Hematopoietic multipotent progenitor cell treated with erythropoietin and hydrocortisone succinate and interleukin-3 and kit ligand, for 15 days (in vitro differentiated cells): ENCODE measurements at places on chromosomes 2 and 18.

- DNase-seq, result no peak
Measured at GRCh38 chr2:37365669-37366068, 21.2 kb downstream of the QPCT start.

GRCh38 chr2:120934574-120935338 lies 199.1 kb downstream of the GLI2 start:
- no peak for DNase-seq

DNA sequence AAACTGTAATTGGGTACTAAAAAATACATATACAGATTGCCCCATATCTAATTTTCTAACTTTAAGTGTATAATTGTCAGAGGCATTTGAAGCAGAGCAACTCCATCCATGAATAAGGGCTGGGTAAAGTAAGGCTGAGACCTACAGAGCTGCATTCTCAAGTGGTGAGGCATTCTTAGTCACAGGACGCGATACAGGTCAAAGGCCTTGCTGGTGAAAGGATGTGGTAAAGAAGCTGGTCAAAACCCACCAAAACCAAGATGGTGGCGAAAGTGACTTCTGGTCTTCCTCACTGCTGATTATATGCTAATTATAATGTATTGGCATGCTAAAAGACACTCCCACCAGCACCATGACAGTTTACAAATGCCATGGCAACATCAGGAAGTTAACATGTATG lies 50.0 kb downstream of the SLC8A1 start:
- no peak for DNase-seq

GRCh38 chr18:71304856-71305255 lies 1016.0 kb downstream of the SOCS6 start:
- DNase-seq, result no peak

- no peak for DNase-seq
Measured at GRCh38 chr2:164053021-164053420, 317.2 kb upstream of the FIGN start.

DNA sequence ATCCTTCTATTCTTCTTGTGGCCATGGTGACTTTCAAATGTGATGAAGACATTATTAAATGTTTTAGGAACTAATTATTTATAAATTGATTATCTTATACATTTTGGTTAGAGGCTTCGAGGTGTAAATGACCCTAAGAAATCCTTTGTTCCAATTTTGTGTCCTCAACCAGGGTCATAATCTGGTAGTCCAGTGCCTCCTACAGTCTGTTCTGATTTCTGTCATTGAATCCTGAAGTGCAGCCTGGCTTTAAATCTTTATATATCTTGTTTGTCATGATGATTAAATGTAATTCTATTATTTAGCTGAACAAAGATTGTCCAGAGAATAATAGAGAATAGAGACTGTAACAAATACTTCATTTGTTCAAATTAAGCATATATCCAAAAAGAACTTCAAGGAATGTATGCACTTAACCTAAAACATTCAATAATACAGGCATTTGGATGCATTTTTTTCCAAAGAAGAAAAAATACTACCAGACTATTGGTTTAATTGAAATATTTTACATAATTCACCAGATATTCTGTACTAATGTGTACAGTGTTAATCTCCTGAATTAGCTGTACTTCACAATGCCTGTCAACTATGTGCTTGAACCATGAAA lies 89.8 kb downstream of the PRPF40A start:
- peak; percentile 69 for DNase-seq

DNA sequence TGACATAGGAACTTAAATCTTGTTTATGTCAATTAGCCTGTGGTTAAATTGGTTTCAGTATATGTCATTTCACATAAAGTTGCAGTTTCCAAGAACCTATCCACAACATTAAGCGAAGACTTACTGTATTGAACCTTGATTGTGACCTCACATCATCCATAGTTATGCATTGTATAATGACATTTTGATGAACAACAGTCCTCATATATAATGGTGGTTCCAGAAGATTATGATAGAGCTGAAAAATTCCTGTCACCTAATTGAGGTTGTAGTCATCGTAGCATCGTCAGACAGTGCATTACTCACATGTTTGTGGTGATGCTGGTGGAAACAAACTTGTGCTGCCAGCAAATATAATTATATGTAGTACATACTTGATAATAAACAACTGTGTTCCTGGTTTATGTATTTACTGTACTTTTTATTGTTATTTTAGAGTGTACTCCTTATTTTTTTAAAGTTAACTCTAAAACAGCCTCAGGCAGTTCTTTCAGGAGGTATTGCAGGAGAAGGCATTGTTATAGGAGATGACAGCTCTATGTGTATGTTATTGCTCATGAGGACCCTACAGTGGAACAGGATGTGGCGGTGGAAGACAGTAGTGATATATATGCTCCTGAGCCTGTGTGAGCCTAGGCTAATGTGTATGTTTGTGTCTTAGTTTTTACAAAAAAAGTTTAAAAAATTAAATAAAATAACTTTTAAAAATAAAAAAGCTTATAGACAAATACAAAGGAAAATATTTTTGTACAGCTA lies 56.6 kb downstream of the UBE2E3 start:
- DNase-seq, result no peak

DNA sequence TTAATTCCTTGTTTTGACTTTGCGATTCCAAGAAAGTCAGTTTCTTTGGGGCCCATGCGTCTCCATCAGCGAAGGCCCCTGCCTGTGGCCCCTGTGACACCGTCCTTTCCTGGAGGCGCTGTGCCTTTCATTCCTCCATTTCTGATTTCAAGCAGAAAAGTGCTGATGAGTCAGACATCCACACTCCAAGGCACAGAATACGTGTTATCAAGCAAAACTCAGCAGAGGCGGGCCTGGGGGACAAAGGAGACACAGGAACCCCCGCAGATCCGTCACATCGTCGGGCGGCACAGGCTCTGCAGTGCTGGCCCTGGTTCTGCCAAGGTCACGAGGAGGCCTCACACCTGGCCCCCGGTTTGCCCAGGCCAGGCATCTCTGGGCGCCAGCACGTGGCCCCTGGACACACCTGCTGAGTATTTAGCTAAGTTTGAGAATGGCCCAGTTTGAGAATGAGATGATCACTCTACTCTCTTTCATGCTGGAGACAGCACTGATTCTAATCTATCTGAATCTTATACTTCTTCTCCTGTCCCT lies 7.2 kb upstream of the SALL3 start:
- no peak for DNase-seq

GRCh38 chr2:41729800-41730364 lies 317.9 kb upstream of the PKDCC start:
- no peak for DNase-seq

GRCh38 chr2:167550448-167550847 lies 662.2 kb downstream of the XIRP2 start:
- no peak for DNase-seq

GRCh38 chr2:80670763-80671162 lies 366.2 kb upstream of the LRRTM1 start:
- DNase-seq, result no peak

DNA sequence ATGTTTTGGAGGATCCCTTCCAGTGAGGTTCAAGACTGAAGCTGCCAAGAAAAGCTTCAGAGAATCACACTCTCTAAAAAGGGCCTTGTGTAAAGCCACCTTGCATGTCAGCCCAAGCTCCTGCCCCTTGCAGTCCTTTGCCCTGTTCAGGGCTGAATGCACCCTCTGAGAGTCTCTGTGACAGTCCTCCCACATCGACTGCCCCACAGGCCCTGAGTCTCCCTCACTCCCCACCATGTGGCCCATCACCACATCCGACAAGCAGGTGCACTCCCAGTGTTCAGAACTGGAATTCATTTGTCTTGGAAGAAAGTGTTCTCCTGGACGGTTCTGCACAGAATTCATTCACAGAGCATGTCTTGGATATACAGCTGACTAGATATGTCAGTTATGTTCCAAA lies 31.0 kb downstream of the BCL11A start:
- DNase-seq, result no peak

- no peak for DNase-seq
Measured at GRCh38 chr2:59888015-59888414, 665.4 kb downstream of the BCL11A start.

DNA sequence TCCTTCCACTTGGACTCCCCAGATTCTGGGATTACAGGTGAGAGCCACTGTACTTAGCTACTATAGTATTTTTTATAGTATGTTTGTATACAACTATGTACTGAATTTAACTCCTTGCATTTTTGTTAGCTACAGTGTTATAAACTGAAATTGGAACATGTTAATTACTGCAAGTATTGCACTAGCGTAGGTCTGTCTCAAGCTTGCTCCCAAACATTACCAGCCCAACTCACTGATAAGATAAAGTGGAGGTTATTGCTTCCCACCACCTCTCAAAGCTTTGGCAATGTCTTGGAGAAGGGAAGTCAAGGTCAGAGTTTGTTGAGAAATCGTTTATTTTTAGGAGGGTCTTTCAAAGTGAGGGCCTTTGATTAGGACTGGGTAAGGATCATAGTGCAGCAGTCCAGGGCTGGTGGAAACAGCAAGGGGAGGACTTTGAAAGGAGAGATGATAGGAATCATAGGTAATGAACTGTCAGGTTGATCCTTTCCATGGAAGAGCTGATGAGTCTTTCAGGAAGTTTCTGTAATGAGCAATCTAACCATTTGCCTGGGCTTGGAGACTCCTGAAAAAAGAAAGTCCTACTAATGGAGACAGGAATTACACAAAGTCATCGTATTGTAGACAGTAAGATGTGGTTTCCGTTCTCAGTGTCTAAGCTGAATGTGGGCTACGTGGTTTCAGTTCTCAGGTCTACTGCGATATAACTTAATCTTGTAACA lies 257.1 kb downstream of the MYO3B start:
- DNase-seq, result no peak
